ENCODE measurements at places on chromosomes 1 and 21.
A peak's percentile ranks its signal among the peaks of the same experiment; 100 is the strongest.

GRCh38 chr1:166164646-166164994, 2.2 kb downstream of the FAM78B start:
- DNase-seq = no peak

GRCh38 chr1:159055181-159055641, 21.4 kb downstream of the AIM2 start:
- no peak for DNase-seq

- no peak for DNase-seq
Measured at GRCh38 chr1:220290140-220290761, 18.0 kb upstream of the RAB3GAP2 start.

DNA sequence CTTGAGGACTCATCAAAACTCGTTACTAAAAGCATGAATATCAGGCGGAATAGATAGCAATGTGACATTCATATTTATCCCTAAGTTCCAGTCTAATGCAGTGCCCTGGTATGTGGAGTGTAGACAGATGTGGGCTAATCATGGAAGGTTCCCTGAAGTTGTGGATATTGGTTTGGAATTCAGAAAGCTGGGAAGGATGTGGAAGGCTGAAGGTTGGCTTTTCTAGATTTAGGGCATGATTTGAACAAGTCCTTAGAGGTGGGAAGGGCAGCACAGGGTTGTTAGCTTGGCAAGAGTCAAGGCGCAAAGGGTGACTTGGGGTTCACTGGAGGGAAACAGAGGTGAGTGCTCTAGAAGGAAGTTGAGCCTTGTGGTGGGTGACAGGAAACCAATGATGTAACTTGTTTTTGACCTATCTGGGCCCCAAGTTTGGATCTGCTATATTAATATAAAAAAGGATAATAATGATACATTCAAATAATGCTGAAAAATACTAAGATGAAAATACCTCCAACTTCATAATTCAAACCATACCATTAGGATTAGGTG, 21.9 kb downstream of the LGALS8 start:
- DNase-seq = no peak

DNA sequence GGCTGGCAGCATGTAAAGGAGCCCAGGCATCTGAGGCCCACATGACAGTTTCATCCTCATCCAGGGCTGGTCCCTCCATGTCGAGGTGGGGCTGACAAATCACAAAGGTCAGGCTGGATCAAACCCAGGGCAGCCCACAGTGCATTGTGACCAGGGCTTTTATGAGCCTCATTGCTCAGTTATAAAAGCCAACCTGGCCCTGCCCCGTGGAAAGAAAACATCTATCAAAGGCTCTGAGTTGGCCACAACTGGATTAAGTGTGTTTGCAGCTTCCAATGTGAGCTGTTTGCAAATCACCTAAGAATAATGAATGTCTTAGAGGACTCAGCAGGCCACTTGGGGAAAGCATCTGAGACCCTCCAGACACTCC, 45.4 kb downstream of the GRHL3 start:
- DNase-seq = peak; percentile 38

GRCh38 chr21:31974454-31974985, 101.7 kb downstream of the HUNK start:
- no peak for DNase-seq

GRCh38 chr1:15153842-15154479, 414 bp downstream of the TMEM51 start:
- peak; percentile 49 for DNase-seq

- no peak for DNase-seq
Measured at GRCh38 chr1:100328133-100328532, 24.2 kb upstream of the CDC14A start.

- DNase-seq = no peak
Measured at GRCh38 chr1:234595899-234596298, 14.1 kb downstream of the IRF2BP2 start.

DNA sequence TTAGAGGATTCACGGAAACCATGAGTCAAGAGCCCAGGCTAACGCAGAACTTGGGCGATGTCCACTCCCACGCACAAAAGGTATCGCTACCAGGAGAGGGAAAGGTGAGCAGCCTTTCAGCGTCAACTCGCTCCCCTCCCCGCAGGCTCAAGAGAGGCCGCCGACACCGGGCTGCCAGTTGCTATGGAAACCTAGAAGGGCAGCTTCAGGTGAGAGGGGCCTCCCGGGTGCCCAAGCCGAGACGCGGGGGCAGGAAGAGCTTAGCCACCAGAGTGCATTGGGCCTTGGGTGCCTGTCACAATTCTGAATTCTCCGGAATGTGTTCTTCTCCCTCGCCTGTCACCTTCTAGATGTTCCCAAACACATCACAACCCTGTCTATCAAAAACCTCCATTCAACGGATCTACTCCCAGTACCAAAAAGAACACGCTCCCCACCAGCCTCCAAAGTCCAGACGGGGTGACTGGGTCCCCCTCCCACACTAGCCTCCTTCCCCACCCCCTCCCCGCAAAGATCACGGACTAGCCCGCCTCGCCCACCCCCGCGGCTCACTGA, 694 bp downstream of the MEAF6 start:
- DNase-seq = no peak

GRCh38 chr1:10848109-10848684, 51.8 kb upstream of the CASZ1 start:
- DNase-seq = no peak

- no peak for DNase-seq
Measured at GRCh38 chr1:64263856-64264255, 60.4 kb downstream of the UBE2U start.

DNA sequence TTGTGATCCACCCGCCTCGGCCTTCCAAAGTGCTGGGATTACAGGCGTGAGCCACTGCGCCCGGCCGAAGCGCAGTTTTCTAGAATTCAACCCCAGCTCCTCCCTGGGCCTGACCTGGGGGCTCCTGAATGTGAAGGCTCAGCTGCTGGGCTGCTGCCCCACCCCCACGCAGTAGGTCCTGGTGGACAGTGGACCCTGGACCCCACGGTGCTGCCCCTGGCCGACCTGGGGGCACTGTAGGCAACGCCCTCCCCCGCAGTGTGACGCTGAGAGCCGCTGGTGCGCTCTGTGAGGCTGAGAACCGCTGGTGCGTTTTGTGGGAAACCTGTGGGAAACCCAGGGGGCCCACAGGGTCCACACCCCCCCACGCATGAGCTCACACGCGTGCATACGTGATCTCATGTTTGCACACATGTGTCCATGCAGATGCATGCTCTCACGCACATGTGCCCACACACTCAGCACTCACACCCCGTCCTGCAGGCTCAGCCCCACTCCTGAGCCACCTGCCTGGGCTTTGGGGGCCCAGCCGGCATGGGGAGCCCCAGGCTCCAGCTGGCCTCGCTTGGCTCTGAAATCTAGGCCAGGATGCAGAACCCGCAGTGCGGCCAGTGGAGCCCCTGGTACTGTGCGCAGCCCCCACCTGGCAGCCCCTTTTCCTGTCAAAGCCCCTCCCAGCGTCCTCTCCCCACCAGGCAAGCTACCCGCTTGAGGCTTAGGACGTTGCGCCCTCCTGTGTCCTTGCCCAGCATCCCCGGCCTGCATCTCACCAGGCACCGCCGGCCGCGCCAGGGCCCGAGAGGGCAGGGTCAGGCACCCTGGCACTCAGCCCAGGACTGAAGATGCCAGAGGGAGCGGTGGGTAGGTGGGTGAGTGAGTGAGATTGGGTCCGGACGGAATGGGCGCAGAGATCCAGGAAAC, 67.7 kb downstream of the COL18A1 start:
- DNase-seq = no peak

DNA sequence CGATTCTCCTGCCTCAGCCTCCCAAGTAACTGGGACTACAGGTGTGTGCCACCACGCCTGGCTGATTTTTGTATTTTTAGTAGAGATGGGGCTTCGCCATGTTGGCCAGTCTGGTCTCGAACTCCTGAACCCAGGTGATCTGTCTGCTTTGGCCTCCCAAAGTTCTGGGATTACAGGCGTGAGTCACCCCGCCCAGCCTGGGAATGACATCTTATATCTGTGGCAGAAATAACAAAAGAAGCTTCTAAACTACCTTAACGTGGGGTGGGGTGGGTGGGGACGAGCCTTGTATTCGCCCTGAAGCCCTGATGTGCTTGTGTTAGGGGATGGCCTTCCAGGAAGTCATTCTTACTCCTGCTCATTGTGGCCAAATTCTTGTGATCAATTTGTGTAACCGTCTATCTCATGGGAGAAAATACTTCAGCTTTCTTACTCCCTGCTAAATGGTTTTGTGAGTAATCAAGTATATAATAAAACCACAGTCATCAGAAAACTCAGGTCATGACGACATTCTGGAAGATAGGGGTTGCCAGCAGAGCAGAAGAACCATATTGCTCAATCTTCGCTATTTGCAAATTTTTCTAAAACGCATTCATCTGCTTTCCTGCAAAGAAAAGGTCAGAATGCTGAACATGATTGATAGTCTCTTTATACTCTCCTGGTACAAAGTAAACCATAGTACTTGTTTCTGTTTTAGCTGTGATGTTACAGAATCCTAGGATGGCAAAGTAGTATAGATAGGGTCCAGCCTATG, 63.2 kb downstream of the DIRAS3 start:
- peak; percentile 99 for DNase-seq

DNA sequence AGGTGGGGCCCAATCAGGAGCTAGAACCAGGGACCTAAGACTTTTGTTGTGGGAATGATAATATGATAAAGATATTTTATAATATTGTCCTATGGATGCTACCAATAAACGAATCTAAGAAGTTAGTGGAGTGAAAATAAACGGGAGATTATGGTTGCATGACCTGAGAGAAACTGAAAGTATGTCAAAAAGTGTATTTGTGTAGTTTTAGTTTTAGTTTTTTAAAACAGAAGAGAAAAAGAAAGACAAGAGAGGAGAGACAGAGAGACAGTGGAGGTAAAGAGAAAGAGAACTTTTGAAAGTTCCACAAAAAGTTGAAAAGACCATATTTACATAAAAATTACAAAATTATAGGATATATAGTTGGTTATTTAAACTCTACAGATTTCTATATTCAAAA, 64.1 kb upstream of the TMPRSS15 start:
- DNase-seq = no peak

- no peak for DNase-seq
Measured at GRCh38 chr1:240486611-240487010, 125.3 kb downstream of the GREM2 start.

- no peak for DNase-seq
Measured at GRCh38 chr1:223143537-223144248, 645 bp upstream of the TLR5 start.

DNA sequence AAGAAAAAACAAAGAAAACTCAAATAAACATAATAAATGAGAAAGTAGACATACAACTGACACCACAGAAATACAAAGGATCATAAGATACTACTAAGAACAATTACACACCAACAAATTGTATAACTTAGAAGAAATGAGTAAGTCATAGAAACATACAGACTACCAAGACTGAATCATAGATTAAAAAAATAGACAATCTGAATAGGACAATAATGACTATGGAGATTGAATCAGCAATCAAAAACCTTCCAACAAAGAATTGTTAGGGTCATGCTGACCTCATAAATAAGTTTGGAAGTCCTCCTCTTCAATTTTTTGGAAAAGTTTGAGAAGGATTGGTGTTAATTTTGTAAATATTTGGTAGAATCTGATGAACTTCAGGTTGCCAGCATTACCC, 159.0 kb downstream of the PTBP2 start:
- peak; percentile 43 for DNase-seq

GRCh38 chr1:65200411-65200810, 52.4 kb downstream of the AK4 start:
- DNase-seq = no peak

DNA sequence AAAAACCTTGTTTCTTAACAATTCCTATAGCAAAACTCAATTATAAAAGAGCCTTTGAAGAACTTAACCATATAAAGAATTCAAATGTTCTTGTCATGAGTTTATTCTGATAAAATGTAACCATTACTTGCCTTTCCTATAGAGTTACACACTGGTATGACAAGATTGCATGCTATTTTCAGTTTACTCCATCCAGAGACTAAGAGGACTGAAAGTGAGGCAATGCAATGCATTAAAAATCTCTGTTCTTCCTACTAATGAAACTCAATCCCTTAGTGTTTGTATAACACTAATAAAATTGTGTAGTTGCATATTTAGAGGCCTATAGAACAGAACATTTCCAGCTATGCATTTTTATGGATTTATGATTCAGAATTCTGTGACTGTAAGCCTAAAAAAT, 88.1 kb downstream of the COP1 start:
- no peak for DNase-seq

DNA sequence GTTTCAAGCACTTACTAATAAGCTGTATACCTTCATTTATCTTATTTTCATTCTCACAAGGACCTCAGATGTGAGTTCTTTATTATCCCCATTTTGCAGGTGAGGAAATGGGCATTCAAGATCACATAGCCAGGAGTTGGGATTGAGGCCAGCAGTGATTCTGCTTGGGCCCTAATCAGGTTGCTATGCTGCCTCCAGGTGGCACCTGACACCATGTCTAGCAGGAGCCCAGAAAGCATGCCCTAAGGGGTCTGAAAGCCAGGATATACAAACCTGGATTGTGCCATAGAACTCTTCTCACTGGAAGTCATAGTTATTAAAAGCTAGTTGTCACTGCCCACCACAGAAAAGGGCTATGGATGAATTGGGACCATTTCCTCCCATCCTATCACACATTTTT, 61.1 kb downstream of the FYB2 start:
- no peak for DNase-seq

DNA sequence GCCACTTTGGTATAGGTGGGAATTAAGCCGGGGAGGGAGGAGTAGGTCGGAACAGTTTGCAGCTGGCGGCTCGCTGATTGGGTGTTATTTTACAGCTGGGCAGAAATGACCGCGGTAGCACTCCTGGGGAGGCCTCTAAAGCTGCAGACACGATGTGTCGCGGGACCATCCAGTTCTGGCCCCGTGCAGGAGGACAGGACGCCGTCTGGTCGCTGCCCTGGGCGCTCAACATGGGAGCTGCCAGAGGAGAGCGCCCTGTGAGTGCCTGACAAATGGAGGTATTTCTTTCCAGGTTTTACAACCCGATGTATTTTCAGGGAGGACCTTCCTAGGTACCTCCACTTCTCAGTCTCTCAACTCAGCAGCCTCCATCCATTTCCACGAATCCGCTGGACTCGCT, 46.2 kb downstream of the CDC7 start:
- no peak for DNase-seq

DNA sequence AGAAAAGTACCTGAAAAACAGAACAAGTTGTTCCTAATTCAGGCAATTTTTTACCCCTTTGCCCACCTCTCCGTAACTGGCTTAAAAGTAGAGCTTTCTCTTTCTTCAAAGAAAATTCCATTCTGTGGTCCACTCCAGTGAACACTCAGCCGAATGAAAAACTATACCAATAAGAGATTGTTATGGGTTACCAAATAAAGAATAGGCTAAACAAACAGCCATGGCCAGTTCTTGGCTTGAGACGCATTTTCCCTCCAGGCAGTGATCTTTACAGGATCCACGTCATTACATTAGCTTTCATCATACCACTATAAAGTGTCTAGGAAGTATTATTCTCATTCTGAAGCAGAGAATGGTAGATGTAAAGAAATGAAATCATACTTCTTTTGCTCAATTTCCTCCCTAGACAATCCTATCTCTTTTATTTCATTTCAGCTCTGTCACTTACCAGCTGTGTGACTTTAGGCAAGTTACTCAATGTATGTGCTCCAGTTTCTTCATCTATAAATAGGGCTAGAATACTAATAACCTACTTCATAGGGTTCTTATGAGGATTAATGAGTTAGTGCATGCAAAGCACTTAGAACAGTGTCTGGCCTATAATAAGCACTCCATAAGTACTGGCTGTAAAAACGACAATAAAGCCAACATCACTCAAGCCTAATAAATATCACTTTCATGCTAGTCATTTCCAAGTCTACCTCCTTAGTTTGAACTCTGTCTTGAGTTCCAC, 26.5 kb upstream of the TRIM45 start:
- DNase-seq = no peak

GRCh38 chr1:87508247-87508787, 179.6 kb downstream of the LMO4 start:
- peak; percentile 47 for DNase-seq

Data from fibroblast of mammary gland (primary cell).